Activated CD8-positive, alpha-beta memory T cell treated with anti-CD3 and anti-CD28 coated beads for 4 hours (primary cell): ENCODE measurements at places on chromosomes 16 and 17.

- no peak for DNase-seq
These were observed 531.2 kb downstream of the KIF2B start for GRCh38 chr17:54353789-54354525.

DNA sequence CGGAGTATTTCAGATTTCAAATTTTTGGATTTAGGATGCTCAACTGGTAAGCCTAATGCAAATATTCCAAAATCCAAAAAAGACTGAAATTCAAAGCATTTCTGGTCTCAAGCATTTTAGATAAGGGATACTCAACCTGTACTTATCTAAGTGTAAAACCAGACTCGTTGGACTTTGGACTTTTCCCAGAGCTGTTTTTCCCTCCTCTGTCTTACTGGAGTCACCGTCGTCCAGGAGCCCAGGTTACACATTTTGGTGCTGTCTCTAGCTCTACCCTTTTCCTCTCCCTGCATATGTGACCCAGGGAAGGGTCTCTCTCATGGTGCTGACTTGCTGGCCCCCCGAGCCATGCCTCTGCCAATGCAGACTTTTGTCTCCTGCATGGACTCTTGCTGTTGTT lies 46.0 kb upstream of the MMP2 start:
- no peak for DNase-seq

- DNase-seq = no peak
These were observed 74.8 kb upstream of the SMURF2 start for GRCh38 chr17:64736804-64737492.

GRCh38 chr16:57870753-57871454 lies 68.6 kb upstream of the KIFC3 start:
- no peak for DNase-seq

GRCh38 chr17:19370493-19370960 lies 7.8 kb upstream of the MAPK7 start:
- DNase-seq = no peak

DNA sequence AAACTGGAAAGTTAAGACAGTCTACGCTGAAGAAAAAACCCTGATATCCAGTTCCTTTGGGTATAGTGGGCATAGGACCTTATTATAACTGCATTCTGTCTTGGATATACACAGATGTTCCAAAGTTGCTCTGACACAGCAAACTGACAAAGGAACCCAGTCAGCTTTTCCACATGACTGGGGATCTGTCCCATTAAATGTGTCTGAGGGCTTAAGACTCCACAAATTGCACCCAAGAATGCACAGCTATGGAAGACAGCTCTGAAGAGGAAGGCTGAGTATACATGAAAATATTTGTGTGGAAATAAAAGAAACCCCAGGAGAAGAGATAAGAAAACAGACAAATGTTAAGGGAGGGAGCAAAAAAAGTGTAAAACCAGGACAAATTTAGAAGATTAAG lies 114.1 kb downstream of the SPAG9 start:
- DNase-seq = no peak

DNA sequence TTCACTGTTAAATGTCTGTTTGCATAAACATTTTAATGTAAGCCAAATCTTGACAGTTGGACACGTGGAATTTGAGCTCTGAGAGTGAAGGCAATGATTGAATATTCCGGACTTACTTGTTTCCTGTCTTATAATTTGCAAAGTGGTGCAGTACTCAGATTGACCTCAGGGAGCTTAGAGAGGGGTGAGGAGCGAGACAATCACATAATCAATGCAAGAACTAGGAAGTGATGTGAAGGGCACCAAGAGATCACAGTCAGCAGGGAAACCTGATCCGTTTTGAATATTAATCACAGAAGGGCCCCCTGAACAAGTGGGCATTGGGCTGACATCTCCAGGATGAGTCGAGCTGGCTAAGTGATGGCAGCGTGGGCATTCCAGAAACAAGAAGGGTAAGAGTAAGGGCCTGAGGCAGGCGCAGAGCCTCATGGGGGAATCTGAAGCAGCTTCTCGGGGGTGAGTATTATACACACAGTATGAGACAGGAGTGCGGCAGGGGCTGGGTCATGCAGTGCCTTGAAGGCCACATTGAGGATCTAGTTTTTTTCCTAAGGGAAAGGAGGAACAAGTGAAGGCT lies 26.1 kb downstream of the TEX2 start:
- DNase-seq = no peak

GRCh38 chr16:7017006-7017662 lies 315.5 kb upstream of the RBFOX1 start:
- DNase-seq = no peak

DNA sequence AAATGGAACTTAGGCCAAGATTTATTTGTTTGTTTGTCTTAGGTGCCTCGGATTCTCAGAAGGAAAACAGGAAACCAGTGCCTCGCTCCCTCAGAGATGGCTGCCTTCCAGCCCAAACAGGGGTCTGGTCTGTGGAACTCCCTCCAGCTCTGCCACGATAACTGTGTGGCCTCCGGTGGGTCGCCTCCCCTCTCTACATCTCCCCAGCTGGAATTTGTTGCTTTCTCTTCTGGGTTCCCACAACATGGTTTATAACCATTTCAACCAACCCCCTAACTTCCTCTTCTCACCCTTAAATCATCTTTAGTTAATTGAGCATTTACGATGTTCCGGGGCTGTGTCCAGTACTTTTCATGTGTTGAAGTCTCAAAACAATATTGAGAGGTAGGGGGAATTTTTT lies 30.9 kb upstream of the PLLP start:
- DNase-seq = no peak

DNA sequence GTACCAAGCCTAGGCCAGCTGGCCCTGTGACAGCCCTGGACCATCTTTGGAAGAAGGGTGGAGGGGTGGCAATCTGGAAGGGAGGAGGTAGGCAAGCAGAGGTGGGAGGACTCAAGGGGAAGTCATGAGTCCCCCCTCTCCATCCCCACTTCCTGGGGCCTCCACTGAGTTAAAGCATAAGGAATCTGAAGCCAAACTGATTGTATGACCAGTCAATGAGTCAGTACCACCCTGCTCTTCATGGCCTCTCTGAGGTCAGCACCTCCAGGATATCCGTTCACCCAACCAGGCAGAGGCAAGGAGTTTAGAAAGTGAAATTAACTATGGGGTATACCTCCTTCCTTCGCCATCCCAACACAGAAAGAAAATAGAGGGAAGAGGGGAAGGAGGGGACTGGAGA lies 272.7 kb downstream of the SOX9 start:
- DNase-seq = no peak

- DNase-seq = no peak
These were observed 22.9 kb downstream of the PRCD start for GRCh38 chr17:76562734-76563148.

DNA sequence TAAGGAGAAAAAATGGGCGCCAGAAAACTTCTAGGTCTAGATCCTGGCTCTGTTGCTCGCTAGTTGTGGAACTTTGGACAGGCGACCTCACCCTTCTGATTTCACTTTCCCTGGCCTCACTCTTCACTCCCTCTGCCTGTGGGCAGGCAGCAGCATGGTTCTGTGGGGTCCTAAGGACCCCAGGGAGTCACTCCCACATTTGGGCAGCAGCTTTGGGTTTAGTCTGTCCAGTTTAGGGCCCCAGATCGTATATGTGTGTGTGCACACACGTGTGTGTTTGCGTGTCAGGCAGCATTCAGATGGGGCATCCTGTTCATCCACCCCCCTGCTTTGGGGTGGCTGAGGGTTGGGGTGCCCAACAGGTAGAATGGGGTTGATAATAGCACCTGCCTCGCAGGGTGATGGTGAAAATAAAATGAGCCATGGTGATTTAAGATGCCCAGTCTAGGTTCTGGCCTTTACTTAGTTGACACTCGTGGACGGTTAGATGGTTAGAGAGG lies 102.2 kb downstream of the RAB11FIP4 start:
- DNase-seq = no peak

- DNase-seq = no peak
These were observed 292.0 kb upstream of the TNRC6C start for GRCh38 chr17:77666462-77666861.

DNA sequence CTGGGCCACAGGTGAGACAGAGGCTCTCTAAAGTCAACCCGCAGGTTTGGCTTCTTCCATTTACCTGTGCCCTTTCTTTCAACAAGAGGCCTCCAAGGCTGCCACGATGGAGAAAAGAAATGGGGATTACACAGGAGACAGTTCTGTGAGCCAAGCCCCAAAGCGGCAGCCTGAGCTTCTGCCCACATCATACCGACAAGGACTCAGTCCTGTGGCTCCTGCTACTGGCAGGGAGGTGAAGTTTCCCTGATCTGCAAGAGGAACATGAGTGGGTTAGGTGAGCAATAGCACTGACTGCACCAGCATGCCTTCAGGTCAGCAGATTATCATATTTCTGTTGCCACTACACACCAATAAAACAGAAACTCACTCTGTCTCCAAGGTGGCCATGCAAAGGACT lies 800.0 kb downstream of the KCNJ18 start:
- DNase-seq = no peak

DNA sequence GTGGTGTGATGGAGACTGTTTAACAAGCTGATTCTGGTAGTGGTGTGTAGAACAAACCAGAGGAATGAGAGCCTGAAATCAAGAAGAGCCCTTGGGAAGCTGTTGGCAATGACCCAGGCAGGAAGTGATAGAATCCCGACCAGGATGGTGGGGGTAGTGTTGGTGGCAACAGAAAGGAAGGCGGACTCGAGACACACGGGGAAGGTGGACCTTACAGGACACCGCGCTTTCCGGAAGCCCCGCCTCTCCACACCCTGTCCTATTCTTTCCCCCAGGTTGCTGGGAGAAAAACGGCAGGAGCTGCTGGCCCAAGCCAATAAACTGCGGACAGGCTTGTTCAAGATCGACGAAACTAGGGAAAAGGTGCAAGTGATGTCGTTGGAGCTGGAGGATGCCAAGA lies 30.0 kb upstream of the KDM6B start:
- no peak for DNase-seq

DNA sequence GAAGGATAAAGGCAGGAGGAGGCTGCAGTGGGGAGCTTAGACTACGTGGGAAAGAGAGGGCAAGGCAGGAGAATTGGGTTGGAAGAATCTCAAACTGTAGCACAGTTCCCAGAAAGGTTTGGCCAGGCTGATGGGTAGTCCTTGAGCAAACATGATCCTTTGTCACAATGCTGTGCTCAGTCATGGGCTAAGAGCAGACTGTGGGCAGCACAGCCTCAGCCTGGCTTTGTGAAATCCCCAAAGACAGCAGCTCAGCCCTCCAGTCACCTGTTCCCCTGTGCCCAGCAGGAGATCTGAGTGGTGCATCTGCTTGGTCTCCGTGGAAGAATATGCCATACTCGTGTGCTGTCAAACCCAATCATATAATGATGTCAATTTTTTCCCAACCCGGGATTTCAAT lies 10.6 kb upstream of the ENGASE start:
- no peak for DNase-seq

- DNase-seq = no peak
These were observed 13.5 kb upstream of the MYH10 start for GRCh38 chr17:8643855-8644506.

DNA sequence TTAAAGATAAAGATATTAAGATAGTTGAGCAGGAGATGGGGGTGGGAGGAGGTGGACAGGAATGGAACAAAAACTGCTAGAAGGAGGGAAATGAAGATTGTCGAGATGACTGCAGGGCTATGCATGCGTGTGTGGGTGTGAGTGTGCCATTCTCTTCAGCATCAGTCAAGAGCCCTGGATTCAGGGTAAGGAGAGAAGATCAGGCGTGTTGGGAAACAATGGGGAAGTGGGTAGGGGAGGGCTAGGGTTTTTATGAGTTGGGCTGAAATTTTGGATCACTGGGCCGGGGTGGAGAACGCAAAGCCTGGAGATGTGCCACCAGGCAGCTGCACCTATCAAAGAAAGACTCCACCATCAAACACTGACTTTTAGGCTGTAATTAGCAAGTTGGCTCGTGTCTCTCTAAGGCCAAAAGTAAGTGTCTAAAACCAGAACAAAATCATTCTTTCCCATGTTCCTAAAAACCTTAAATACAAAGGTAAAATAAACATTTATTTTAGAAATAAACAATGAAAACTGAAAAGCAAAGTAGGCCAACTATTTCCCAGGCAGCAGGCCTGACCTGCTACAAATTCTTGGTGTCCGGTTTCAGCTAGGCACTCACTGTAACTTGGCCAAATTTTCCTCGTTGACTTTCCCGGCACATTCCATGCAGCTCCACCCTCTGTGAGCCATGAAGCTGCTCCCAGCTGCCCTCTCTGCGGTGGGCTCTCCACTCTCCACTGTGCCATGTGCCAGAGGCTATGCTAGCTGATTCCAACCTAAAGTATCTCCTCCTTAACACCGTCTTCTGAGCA lies 4.2 kb downstream of the CDRT4 start:
- DNase-seq = no peak

DNA sequence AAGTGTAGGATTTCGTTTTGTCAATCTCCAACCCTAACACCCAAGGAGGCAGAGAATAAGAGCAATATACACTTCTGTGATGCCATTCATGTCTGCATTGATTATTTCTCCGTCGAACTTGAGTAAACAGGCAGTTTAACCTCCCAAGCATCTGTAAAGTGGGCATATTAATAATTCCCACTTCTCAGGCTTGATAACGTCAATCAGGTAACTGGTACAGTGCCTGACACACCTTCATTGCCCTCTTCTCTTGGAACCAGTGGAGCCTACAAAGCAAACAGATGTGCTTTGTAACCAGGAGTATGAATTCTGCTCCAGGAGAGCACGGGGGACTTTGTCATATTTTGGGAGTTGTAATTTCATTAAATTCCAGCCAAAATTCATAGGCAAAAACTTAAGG lies 32.5 kb upstream of the PLCG2 start:
- no peak for DNase-seq

DNA sequence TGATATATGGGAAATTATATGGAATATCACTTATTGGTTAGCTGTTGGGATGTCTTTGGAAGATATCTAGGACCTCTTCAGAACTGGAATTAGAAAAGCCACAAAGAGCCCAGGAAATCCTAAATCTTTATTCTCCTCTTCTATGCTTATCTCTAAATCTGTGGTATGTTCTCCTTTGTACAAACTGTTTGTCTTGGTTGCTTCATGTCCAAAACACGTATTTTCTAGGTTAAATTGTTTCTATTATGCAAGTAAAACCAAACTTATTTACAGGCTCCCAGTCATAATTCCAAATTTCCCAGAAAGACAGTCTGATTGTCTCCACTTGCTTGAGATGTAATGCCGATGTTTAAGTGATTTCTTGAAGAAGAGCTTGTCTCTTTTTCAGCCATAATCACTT lies 650.9 kb downstream of the CDH11 start:
- DNase-seq = no peak

GRCh38 chr16:69069504-69069903 lies 35.9 kb upstream of the HAS3 start:
- no peak for DNase-seq

DNA sequence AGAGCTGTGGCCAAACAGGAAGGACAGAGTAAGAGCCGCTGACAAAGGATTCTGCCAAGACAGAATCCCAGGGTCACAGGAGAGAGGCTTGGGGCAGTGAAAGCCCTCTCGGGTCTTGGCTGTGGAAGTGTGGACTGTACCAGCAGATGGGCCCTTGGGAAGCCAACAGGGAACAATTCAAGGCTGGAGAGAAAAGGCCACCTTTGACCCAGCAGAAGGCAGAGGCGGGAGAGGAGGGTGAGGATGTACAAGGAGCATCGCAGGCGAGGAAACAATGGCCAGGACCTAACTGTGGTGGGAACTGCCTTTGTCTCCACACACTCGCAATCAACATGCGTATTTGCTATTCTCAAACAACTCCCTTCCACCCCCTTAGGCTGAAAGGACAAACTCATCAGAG lies 15.7 kb downstream of the CARHSP1 start:
- no peak for DNase-seq

- DNase-seq = no peak
These were observed 6.0 kb upstream of the HS3ST3B1 start for GRCh38 chr17:14294876-14295275.

- DNase-seq = peak; percentile 21
These were observed 25.5 kb upstream of the METRNL start for GRCh38 chr17:83053739-83054451.

- no peak for DNase-seq
These were observed 211.9 kb downstream of the PRKCA start for GRCh38 chr17:66514227-66514806.
